ENCODE measurements at places on chromosomes 11 and 22.

DNA sequence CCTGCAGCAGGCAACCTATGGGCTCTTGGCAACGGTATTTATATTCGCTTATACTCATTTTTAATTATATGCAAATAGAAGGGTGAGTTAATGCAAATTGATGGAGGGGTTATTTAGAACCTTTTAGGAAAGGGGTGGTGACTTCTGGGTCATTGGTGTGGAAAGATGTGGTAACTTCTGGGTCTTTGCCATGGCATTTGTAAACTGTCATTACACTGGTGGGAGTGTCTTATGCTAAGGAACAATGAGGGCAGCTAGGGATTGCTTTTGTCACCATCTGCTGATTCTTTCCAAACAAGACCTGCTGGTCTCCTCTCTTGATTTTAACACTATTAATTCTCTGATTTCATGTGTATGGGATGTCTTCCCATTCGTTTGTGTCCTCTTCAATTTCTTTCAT lies 11.7 kb upstream of the KAT5 start:
- DNase-seq = no peak

DNA sequence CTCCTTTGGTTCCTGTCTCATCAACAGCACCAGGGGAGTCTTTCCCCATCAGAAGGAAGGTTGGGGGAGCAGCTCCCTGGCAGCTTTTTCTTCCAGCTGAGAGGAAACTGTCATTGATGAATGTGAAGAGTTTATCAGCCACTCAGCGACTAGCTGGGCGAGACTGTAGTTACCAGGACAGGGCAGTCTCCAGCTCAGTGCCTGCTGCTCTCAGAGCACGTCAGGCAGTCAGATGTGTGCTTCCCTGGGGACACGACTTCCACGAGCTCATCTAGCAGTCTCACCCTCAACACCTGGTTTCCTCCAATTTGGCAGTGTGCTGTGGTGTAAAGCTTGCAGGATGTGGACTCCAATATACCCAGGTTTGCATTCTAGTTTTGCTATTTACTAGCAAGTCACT lies 12.5 kb upstream of the C1QTNF4 start:
- DNase-seq = no peak

GRCh38 chr22:23149743-23150238 lies 4.5 kb downstream of the RAB36 start:
- no peak for DNase-seq

DNA sequence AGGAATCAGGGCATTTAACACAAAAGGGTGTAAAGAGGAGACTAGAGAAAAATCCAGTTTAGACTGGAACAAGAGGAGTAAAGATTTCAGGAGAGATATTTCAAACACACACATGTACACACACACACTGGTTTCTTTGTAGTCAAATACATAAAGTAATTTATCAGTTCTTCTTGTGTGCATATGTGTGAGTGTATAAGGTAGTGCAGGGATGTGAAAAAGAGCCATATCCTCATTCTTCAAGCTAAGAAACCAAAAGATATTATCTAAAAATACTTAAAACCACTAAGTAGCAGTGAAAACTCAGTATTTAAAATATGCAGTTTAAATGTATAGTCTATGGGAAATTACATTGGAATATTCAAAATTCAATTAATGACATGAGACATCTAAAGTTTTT lies 52.5 kb upstream of the CARD18 start:
- DNase-seq = no peak

GRCh38 chr11:41989823-41990380 lies 530.5 kb upstream of the LRRC4C start:
- DNase-seq = no peak

GRCh38 chr22:48438800-48439559 lies 1388.7 kb downstream of the BRD1 start:
- no peak for DNase-seq

DNA sequence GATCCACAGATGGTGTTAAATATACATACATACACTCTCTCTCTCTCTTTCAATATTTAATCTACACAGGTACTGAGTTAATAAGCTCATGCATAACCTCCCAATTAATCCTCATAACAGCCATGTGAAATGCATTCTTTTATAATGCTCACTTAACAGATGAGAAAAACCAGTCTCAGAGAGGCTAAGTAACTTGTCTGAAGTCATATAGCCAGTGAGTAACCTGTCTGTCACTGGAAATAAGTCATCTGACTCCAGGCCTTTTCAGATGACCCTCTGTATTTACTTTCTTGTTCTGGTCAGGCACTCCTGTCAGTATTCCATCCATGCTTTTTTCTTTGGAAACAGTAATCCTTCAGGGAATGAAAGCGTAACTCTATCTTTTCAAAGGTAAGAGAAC lies 594.0 kb upstream of the TENM4 start:
- no peak for DNase-seq

DNA sequence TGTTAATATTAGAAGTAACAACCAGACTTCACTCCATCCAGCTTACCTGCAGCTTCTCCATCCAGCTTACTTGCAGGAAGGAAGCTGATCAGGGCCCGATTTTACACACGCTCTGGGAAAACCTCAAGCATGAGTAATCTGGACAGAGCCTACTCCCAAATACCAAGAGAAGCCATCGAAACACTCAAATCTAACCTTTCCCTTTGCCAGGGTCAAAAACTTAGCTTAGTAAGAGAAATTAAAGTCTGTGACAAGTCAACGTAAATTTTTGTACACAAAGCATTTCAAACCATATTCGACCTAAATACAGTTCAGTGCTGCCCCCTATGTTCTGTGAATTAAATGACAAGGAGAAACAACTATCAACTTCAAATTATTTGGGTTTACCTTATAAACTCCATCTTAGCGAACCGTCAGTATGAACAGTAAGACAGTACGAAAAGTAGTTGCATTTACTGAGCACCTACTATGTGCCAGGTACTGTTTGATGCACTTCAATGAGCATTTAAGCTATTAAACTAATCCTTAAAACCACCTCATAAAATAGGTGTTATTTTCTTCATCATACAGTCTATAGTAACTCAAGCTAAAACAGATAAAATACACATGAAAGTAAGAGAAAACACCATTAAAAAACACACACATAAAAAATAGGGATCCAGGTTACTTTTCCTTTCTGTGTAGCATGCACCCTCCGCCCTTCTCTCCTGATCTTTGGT lies 36.9 kb downstream of the ARFGAP3 start:
- DNase-seq = peak; percentile 35

- no peak for DNase-seq
Observed at GRCh38 chr11:73233692-73234470, 15.8 kb downstream of the P2RY2 start.

DNA sequence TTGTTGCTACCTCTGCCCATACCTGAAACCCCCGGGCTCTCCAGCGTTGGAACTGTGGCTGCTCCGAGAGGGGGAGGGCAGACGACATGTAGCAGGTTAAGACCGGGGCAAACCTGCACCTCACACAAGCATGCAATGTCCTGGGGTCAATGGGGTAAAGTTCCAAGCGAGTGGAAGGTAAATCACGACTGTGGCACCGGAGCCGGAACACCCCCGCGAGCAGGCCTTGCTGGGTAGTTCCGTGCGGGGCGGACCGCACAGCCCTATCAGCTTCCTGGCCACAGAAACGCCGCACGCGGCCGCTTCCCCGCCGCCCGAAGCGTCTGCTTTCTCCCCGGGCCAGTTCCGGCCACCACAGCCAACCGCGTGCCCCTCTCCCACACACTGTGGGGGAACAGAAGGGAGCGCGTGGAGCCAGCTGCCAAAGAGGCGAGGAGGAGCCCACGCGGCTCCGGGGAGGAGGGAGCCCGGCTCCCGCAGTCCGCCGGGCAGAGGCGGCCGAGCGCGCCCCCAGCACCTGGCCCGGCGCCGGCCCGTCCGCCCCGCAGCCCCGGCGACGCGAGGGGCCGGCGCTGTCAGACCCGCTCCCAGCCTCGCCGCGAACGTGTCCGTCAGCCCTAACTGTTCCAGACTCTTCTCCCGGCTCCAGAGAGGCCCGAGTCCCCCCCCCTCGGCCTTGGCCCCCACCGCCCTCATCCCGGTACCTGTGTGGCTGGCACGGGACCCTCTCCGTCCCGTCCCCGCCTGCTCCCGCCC lies 1.6 kb downstream of the SPTBN2 start:
- DNase-seq = no peak

DNA sequence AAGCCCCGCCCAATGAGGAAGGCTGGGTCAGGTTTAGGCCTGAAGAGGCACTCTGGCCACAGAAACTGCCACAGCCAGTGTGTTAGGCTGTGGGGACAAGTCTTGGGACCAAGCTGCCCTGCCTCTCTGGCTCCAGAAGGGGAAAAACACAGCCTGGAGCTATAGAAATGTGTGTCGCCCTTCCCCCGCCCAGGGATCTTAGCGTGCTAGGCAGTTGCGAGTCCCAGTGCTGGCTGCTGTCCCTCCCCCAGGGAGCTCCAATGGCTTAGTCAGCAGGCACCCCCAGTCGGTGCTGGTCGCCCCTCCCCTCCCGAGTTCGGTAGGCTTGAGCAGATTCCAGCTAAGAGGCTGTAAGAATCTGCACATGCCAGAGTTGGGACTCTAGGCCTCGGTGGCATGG lies 99.5 kb upstream of the API5 start:
- no peak for DNase-seq

DNA sequence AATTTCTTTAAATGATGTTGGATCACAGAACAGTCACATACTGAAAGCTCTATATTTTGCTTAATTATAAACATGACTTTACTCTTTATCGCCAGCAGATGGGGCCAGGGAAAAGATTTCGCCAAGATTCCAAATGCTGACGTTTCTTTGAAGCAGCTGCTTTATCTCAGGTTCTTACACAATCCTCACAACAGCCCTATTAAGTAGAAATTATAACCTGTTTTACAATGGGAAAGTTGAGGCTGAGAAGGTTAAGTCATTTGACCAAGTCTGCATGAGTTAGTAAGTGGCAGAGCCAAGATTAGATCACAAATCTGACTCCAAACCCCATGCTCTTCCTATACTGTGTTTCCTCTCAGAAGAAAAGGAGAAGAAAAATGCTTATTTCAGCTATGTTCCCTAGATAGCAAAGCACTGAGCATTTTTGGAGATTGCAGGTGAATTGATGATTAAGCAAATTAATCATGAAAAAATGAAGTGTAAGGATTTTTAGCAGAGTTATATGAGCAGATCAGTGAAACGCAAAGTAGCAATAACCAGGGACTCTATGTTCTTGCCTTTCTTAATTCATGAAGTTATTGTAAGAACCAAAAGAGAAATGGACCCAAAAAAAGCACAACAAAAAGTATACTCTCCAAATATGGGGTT lies 79.0 kb downstream of the AASDHPPT start:
- DNase-seq = peak; percentile 58

GRCh38 chr11:17725174-17725573 lies 5.8 kb downstream of the MYOD1 start:
- no peak for DNase-seq

- DNase-seq = no peak
Observed at GRCh38 chr11:73265853-73266645, 6.1 kb upstream of the P2RY6 start.

All from AG09319 (cell line).